ENCODE measurements at places on chromosomes 16 and 17.

DNA sequence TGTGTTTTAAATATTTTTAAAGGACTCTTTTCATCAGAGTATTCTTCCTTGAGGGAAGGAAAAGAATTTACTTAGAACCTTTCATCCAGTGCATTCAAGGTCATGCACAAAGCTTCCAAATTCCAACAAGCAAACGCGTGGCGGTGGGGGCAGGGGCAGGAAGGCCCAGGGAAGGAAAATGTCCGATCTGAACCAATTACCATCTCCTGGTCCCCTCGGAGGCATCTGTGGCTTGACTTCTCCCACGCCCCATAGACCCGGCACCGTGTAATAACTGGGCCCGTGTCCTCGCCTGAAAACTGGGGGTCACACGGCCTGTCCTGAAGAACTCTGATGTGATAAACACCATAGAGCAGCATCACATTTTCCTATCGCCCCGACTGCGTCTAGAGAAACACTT lies 18.3 kb downstream of the MEAK7 start:
- DNase-seq: no peak

- DNase-seq: no peak
These were observed 83.6 kb downstream of the CACNG1 start for GRCh38 chr17:67127925-67128324.

DNA sequence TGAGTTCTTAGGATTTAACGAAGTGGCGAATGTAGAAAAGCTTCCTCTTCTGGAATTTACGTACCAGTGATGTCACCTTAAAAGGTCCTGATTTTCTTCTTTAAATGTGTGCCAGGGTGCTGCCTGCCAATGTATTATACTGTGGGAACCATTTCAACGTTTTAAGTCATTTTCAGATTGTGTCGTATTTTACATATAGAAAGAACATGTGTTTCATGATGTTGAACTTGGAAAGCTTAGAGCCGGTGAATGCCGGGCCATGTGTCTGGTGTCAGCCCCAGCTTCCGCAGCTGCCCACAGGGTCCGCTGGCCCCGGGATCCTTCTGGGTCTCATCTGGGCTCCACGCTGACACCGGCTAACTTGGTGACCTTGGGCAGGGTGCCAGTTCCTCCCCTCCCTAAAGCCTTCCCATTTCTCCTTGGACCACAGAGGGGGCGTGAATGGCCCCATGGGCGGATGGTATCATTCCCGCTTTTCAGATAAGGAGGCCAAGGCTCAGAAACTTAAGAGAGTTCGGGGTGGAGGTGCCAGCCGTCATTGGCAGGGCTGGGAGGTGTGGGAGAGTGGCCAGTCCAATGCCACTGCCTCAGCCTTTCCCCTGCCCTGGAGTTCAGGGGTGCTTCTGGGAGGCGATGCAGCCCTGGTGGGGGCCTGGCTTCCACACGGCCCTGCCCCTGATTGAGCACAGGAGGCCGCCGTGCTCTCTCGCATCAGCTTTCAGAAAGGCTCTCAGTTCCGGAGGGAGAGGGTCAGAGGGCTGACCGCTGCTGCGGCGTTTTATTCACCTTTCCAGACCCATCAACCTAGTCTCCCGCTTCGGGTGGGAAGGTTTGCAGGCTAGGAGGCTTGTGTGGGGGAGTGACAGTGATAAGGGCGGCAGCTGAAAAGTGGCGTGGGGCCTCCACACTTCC lies 68.8 kb upstream of the CIBAR2 start:
- DNase-seq: no peak

DNA sequence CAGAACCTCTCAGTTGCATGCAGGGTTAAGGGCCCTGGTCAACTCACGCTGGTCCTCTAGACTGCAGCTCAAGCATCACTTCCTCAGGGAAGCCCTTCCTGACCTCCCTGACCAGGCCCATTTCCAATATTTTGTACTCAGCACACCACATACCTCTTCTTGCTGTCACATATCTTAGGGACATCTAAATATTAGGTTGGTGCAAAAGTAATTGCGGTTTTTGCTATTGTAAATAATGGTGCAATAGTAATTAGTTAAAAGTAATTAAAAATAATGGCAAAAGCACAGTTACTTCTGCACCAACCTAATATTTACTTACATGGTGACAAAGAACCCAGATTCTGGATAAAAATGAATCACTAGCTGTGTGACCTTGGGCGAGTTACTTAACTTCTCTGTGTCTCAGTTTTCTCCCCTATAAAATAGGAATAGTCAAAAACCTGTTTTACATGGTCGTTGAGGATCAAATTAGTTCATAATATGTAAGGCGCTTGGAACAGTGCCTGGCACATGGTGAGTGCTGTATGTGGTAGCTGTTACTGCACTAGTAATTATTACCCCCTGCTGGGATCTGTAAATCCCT lies 177.4 kb downstream of the PRKCB start:
- DNase-seq: no peak
